ENCODE measurements at places on chromosomes 3 and 15.

DNA sequence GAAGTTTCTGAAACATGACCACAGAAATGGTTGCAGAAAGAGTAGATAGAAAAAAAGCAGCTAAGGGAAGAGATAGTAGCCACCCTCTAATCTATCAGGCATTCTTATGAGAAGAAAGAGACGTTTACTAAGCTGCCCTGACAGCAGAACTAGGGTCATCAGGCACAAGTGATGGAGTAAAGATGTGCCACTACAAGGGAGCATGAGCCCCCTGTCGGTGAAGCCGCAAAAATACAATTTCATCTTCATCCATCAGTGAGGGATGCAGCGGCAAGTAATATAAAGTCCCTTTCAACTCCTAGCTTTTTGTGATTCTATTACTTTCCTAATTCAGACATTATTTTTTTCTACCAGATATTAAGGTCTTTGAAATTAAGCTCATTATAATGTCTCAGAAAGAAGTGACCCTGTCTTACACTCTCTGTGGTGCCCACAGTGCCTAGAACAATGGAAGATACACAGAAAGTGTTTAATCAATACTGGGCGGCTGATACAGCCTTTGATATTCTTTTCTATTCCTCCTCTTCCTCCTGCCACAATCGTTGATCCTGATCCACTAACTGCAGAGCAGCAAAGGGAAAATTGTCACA lies 651.6 kb downstream of the NTRK3 start:
- no peak for DNase-seq

DNA sequence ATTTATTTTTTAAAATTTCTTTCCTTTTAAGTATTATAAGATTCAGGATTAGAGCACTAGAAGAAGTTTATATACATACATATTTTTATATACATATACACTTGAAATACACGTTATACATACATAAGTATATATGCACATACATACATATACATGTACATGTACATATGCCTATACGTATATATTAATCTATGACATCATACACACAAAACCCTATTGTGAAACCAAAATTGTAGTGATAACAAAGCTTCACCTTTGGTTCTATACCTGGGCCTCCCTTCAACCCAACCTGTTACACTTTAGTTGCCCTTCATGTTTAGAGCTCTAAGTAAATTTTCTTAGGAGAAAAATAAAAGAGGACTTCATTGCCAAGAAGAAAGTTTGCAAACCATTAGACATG lies 17.0 kb downstream of the AADACL2 start:
- no peak for DNase-seq

GRCh38 chr15:42413920-42414319 lies 54.6 kb downstream of the CAPN3 start:
- DNase-seq = no peak

GRCh38 chr3:132405609-132406299 lies 11.5 kb upstream of the DNAJC13 start:
- no peak for DNase-seq

All from CD4-positive, alpha-beta T cell (primary cell).